NCI-H1092 (cell line): ENCODE measurements at places on chromosomes 7 and 10.
A peak's percentile ranks its signal among the peaks of the same experiment; 100 is the strongest.

GRCh38 chr7:98670186-98670585, 53.1 kb downstream of the NPTX2 start:
- DNase-seq, result no peak

DNA sequence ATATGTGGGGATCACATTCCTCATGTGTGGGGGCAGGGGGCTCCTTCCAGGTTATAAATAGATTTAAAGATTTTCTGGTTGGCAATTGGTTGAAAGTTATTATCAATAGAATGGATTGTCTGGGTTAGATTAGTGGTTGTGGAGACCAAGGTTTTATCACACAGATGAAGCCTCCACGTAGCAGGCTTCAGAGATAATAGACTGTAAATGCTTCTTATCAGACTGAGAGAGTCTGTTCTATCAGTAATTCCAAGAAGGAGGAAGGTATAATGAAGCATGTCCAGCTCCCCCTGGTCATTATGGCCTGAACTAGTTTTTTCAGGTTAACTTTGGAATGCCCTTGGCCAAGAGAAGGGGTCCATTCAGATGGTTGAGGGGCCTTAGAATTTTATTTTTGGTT, 117.7 kb upstream of the FGFR2 start:
- no peak for DNase-seq

GRCh38 chr10:5679606-5680005, 5.0 kb upstream of the TASOR2 start:
- DNase-seq, result no peak

- no peak for DNase-seq
Observed at GRCh38 chr10:126160571-126160970, 227.7 kb downstream of the ADAM12 start.

- no peak for DNase-seq
Observed at GRCh38 chr7:47304727-47305719, 276.9 kb downstream of the TNS3 start.

DNA sequence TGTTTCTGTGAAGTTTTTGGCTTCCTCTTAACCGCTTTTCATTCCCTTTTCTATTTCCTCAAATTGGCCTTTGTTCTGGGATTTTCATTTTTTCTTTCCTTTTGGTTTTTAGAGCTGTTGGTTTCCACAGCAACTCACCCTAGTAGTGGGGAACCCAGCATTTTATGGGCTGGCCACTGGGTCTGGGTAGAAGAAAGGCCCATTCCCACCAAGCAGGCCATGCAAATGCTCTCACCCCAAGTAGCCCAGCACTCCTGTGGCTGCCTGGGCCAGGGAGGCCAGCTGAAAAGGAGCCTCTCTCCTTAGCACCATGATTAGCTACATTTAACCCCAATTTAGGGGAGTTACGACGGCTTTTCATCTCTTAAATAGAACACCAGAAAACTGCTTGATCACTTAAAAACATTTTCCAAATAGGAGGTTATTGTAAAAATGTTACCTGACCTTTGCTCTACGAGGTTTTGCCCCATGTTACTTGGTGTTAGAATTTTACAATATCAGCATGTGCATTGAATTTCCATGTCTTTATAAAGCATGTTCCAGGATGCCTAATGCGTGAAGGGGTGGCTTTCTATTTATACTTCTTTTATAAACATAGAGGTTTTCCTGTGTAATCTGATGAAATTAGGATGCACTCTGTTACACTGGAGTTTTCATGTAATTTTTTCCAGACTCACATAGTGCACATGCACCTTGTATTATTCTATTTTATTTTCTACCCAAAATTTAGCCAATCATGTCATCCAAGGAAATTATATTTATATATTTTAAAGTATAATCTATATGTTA, 75.4 kb downstream of the FAM171A1 start:
- no peak for DNase-seq

- DNase-seq, result no peak
Observed at GRCh38 chr7:150379441-150380379, 580 bp downstream of the ZNF775 start.

DNA sequence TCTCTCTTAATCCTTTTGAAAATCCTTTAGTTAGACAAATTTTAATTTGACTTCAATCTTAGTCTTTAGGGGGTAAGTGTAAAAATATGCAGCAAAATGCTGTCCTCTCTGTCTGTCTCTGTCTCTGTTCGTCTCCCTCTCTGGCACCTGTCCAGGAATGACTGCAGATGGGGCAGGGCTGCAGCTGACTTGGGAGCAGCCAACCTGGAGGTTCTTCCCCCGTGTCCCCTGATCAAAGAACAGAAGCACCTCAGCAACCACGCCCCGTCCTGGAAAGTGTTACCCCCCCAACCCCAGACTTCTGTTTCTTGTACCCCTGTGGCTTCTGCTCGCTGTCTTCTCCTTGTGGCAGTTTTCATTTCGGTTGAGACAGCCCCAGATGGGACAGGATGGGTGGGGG, 141.6 kb upstream of the NPS start:
- DNase-seq, result no peak

DNA sequence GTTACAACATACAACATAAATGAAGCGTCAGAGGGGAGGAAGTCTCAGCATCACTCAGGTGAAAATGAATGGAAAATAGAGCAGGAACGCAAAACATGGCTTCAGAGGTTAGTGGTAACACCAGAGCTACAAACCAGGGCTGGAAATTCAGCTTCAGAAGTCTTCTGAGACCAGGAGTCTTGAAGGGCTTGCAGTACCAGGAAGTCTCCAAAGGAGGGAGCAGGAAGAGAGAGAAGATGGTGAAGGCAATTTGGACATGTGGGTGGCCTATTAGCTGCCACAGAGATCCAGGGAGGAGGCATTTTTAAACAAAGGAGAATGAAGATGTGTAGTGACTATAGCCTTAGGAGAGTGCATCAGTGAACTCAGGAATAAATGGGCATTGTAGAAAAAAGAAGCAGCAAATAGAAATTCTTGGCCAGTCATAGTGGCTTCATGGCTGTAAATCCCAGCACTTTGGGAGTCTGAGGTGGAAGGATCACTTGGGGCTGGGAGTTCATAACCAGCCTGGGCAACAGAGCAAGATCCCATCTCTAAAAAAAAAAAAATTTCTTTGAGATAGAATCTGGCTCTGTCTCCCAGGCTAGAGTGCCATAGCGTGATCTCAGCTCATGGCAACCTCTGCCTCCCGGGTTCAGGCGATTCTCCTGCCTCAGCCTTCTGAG, 9.3 kb upstream of the TET1 start:
- DNase-seq, result peak; percentile 33

DNA sequence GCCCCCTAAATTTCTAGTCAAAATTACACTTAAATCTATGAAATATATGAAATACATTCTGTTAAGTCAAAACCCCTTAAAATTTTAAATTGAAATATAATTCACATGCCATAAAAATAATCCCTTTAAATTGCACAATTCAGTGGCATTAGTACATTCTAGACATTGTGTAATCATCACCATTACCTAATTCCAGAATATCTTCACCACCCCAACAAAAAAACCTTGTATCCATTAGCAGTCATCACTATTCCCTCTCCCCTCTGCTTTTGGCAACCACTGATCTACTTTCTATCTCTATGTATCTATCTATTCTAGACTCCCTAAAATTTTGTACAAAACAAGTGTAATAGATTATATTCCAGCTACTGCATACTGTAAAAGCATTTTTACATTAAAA, 261.2 kb downstream of the GLI3 start:
- DNase-seq, result no peak

- peak; percentile 79 for DNase-seq
Observed at GRCh38 chr7:68176974-68177373, 1180.3 kb downstream of the TYW1 start.

DNA sequence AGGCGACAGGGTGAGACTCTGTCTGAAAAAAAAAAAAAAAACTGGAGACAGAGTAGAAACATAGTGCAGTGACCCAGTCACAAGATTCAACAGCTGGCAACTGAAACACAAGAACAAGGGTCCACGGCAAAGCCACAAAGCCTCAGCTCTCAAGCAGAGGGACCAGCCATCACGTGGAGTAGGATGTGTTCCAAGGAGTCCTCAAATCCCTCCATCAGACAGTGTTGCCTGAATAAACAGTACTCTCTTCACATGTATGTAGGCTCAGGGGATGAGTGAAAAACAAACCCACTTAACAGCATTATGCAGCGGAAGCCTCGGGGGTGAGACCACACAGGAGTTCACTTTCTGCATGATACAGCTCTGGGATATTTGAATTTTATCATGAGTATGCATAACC, 62.0 kb downstream of the SLIT1 start:
- DNase-seq, result peak; percentile 79

GRCh38 chr10:72242675-72243074, 26.6 kb upstream of the ASCC1 start:
- DNase-seq, result no peak

DNA sequence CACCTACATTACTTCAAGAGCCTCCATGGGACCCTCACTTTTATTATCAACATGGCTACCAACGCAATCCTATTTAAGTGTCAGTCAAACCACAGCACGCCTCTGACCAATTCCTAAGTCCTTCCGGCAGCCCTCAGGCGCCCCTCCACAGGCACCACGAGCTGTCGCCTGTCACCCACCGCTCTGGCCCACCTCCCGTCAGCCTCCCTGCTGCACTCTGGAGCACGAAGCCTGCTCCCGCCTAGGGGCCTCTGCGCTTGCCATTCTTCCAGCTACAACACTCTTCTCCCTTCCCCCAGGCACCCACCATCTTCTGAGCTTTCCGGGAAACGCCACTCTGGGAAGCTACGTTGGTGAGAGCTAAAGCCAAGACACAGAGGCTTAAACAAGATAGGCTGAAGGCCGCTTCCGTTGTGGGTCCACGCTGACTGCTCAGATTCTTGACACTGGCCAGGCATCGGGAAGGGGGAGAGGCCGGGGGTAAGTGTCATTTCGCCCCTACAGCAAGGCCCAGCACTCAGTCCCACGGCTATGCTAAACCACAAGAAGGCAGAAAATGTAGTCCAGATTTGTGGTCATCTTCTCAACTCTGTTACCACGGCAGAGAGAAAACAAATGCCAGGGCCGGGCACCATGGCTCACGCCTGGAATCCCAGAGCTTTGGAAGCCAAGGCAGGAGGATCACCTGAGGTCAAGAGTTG, 56.7 kb downstream of the GNA12 start:
- no peak for DNase-seq

- DNase-seq, result no peak
Observed at GRCh38 chr10:98453729-98454128, 7.0 kb upstream of the HPS1 start.

DNA sequence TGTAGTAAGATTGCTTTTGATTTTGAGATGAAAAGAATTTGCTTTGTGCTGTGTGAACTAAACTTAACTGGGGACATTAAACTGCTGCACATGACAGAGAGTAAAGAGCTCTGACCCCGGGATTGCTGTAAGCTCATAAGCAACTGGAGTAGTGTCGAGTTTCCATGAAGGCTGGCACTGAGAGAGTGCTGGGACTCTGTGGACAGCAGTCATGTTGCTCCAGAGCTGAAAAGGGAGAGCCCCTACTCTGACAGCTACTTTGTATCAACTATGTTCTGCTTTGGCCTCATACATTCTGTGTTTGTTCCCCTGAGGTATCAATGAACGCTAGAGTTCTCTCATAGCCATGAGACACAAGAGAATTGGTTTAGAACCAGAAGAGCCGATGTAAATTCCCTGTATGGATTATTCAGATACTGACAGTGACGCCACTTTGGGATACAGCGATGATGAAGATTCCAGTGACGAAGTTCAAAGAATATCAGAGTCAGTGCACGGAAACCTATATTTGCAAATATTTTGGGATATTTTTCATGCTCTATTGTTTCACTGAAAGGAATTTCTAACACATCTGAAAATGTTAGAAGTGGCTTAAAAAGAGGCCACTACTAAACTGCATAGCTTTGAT, 185.9 kb upstream of the DKK1 start:
- DNase-seq, result no peak

GRCh38 chr7:46115410-46115809, 194.3 kb upstream of the IGFBP3 start:
- DNase-seq, result no peak

DNA sequence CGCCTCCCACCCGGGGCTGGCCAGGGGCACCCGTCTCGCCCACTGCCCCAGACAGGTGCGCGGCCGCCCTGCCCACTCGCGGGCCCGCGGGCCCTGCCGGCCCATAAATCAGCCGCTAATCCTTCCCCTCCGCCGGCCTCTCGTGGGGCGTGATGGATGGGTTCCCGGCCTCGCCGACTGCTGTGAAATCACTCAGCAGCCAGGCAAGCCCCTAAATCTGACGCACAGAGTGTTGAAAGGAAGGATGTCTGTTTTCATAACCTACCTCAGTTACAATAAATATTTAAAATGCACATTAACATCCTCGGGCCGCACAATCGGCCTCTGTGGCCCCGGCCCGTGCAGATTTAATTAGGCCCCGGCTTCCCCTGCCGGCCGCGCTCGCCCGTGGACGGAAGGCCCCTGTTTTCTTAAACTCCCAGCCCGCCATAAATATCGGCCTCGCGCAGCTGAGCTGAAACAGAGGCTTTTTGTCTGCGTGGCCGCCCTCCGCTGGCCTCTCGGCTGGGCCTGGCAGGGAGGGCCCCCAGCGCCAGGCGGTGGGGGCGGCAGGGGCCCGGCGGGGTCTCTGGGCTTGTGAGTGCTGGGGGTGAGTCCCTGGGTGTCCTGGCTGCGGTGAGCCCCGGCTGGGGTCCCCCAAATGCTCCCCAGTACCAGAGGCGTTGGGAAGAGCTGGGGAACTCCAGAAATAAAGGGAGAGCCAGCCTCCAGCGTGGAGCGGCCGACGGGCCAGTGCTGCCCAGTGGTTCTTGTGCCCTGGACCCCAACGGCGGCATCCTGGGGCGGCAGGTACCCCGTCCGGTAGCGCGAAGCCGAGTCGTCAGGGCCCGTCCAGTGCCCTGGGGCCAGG, 90.7 kb downstream of the UNCX start:
- no peak for DNase-seq

GRCh38 chr7:47967123-47967522, 12.3 kb downstream of the HUS1 start:
- no peak for DNase-seq

DNA sequence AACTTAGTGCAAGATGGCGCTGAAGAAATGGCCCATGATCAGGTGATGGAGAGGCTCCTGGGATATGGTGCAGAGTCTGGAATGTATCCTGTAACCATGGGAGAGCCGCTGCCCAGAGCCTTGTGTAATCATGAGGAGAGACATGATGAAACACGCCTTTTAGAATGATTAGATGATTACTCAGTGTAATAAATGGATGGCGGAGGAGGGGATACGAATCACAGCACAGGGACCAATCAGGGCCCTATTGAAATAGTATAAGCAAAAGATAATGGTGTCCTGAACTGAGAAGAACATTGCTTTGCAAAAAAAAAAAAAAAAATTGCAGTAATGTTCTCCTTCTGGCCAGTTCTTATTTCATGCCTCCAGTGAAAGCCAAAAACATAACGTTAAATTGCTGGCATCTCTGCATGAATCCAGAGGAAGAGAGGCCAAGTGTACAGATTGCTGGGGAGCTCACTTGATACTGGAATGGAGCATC, 668.5 kb upstream of the AUTS2 start:
- no peak for DNase-seq

- DNase-seq, result no peak
Observed at GRCh38 chr7:18872344-18872743, 245.1 kb downstream of the TWIST1 start.

GRCh38 chr10:128070721-128071416, 55.4 kb downstream of the MKI67 start:
- no peak for DNase-seq
